Common myeloid progenitor, CD34-positive (primary cell): ENCODE measurements at places on chromosomes 11 and 22.
A peak's percentile ranks its signal among the peaks of the same experiment; 100 is the strongest.

- no peak for DNase-seq
Observed at GRCh38 chr11:28123151-28123581, 15.0 kb downstream of the METTL15 start.

DNA sequence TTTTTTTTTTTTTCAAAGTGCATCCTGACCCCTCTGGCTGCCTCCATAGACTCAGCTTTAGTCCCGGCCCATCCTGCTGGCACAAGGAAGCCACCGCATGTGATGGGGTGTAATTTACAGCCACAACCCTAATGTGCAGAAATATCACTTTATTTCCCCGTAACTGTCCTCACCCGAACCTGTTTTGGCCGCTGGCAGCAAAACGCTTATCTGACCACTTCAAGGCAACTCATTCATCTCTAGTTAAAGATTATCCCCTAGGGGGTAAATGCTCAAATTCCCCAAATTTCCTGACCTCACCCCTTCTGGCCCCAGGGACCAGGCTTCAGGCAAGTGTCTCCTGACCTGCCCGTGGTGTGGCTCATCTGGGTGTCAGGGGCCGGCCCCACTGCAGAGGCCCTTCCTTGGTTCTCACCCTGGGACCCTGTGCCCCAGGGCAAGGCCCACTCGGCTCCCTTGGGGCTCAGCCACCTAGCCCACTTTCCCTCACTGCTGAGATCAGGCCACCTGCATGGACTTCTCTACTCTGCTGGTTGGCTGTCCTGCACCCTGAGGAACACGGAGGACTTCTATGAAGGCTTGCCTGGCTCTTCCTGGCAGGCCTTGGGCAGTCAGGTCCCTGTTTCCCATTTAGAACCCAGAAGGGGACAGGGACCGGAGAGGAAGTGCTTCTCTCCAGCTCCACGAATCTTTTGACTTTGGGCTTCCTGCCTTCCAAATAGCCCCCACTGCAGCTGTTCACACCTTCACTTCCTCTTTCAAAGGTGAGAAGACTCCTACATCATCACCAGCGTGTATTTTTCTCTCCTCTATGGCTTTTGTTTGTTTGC lies 53.3 kb downstream of the WNT11 start:
- DNase-seq = peak; percentile 44

GRCh38 chr11:128660947-128661346 lies 32.9 kb upstream of the FLI1 start:
- no peak for DNase-seq

DNA sequence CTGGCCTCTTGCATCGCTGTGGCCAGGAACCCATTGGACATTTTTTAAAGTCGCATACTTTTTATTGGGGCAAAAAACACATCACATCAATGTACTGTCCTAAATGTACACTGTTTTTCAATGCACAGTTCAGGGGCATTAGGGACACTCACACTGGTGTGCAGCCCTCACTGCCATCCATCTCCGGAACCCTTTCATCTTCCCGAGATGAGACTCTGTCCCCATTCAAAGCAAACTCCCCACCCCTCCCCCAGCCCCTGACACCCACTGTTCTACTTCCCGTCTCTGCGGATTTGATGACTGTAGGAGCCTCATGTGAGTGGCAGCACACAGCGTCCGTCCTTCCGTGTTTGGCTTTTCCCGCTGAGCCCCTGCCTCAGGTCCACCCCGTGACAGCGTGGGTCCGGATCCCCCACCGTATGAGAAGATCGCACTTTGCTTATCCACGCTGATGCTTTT lies 41.8 kb upstream of the TH start:
- DNase-seq = peak; percentile 44

DNA sequence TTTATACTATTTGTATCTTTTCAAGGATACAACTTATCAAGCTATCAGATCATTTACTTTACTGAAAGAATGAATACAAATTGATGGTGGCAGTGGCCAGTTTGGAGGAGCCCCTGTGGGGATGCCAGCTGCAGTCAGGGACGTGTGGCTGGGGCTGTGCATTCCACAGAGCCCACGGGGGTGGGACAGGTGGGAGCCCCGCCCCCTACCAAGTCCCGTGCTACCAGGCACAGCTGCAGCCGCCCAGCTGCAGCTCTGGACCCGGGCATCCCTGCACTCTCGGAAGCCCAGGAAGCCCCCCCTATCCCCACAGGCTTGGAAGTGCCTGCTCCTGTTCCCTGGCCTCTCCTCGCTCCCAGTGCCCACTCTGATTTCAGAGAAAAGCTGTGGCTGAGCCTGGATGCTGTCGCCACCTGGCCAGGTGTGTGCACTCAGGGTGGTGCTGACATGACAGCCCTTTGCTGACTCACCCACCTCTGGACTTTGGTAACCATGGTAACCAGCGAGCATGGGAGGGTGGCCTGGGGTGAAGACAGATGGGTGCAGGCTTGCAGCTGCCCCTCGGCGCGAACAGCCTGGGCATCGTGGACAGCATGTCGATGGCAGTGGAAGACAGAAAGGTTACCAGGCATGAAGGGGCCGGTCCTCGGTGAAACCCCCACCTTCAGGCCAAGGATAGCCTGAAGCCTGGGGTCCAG lies 138.1 kb downstream of the SBF2 start:
- DNase-seq = no peak

DNA sequence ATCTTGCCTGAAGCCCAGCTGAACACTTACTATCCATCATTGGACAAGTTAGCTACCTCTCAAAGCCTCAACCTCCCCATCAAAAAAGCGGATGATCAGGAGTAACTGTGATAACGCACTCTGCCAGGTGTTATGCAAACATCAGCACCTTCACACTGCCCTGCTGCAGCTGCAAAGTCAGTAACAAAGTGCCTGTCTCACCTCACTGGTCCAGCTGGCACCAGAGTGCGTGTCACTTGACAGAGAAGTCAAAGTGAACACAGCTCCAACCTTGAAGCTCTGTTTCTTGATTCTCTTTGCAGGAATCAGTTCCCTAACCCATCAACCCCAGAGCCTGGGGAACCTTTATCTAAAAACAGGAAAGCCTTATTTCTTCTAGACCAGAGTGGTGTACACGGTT lies 413.6 kb downstream of the CTTN start:
- DNase-seq = no peak

- no peak for DNase-seq
Observed at GRCh38 chr11:72237112-72237931, 6.7 kb downstream of the PHOX2A start.

GRCh38 chr11:288478-289397 lies at the start of gene PGGHG:
Gene PGGHG (plus strand): TSS chr11:289126. CDS start chr11:289817, 691 bp downstream.
- no peak for DNase-seq

DNA sequence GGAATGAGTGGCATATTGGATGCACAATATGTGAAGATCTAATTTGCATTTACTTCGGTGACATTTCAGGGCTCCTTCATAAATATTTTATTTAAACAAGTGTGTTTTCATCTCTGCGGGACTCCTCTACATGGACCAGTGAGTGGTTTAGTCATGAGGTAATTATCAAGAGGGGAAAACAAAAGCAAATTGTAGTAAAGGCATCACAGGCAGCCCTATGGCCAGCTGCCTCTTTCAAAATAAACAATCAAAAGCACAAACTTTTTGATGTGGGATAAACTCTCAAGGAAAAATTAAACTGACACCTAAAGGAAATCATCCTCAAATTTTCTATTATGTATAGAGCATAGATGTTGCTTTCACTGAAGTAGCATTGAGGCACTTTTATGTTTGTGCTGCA lies 6.0 kb downstream of the SYT9 start:
- DNase-seq = no peak

- DNase-seq = no peak
Observed at GRCh38 chr22:47687346-47687655, 924.9 kb downstream of the TBC1D22A start.

DNA sequence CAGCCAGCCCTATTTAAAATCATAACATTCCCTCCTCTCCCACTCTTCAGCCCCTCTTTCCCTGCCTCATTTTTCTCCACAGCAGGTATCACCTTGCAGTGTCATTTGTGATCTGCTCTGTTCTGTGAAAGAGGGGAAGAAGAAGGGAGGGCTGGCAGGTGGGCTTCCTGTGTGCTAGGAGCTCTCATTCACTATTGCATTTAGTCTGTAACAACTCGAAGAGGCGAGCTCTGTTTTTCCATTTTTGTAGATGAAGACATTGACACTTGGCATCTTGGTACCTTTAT lies 52.1 kb upstream of the CRYBB3 start:
- DNase-seq = no peak

- DNase-seq = no peak
Observed at GRCh38 chr11:11446564-11446963, 93.5 kb upstream of the CSNK2A3 start.

- DNase-seq = no peak
Observed at GRCh38 chr11:107998761-107999160, 9.9 kb upstream of the CUL5 start.

DNA sequence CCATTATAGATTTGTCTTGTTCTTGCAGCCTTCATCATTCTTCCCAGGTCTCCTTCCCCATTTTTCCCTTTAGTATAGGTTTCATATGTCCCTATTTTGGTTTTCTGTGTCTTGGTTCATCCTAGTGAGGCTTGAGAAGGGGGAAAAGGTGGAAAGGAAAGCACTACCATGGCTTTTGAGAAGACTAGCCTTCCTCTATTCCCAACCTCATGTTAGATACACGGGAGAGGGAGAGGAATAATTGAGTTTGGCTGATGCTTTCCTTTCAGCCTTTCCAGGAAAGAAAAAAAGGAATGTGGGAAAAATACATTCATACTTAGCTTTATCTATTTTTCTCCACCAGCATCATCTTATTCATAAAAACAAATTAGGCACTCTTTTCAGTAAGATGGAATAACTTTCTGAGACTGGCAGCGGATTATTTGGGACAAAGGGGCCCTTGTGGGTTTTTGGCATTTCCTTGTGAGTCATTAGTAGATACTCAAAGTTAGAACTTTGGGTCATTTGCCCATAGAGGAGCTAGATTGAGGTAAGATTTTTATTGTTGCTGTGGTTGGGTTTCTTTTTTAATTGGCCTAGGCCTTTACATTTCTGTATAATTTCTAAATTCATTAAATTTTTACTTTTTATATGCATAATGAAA lies 23.8 kb downstream of the CAPRIN1 start:
- DNase-seq = no peak

- DNase-seq = peak; percentile 71
Observed at GRCh38 chr11:112178936-112179335, 3.6 kb downstream of the BCO2 start.

- no peak for DNase-seq
Observed at GRCh38 chr11:82930734-82931133, 29.2 kb downstream of the DDIAS start.

GRCh38 chr22:17785185-17786184 lies 11.2 kb upstream of the BID start:
- peak; percentile 53 for DNase-seq

GRCh38 chr11:79937676-79938334 lies 497.0 kb upstream of the TENM4 start:
- DNase-seq = no peak

- DNase-seq = no peak
Observed at GRCh38 chr22:21758091-21758864, 22.7 kb upstream of the YPEL1 start.

- no peak for DNase-seq
Observed at GRCh38 chr11:14529951-14530350, 9.8 kb upstream of the PSMA1 start.

DNA sequence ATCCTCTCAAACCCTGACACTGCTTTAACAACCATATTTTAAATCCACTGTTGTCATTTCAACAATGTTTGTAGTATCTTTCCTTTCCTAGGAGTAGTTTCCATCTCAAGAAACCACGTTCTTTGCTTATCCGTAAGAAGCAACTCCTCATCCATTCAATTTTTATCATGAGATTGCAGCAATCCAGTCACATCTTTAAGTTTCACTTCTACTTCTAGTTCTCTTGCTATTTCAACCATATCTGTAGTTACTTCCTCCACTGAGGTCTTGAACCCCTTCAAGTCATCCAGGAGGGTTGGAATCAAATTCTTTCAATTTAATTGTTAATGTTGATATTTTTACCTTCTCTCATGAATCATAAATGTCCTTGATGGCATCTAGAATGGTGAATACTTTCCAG lies 22.4 kb downstream of the CCDC82 start:
- DNase-seq = no peak

GRCh38 chr22:46159777-46160176 lies 9.5 kb downstream of the PPARA start:
- DNase-seq = no peak

- no peak for DNase-seq
Observed at GRCh38 chr11:73495731-73496130, 102.2 kb downstream of the FAM168A start.

- DNase-seq = no peak
Observed at GRCh38 chr11:66886671-66887221, 29.9 kb downstream of the LRFN4 start.

GRCh38 chr11:121471167-121471566 lies 18.4 kb upstream of the SORL1-AS1 start:
- no peak for DNase-seq

- DNase-seq = no peak
Observed at GRCh38 chr11:100629671-100630070, 57.4 kb upstream of the ARHGAP42 start.

- no peak for DNase-seq
Observed at GRCh38 chr11:1966531-1966930, 19.4 kb downstream of the MRPL23 start.

DNA sequence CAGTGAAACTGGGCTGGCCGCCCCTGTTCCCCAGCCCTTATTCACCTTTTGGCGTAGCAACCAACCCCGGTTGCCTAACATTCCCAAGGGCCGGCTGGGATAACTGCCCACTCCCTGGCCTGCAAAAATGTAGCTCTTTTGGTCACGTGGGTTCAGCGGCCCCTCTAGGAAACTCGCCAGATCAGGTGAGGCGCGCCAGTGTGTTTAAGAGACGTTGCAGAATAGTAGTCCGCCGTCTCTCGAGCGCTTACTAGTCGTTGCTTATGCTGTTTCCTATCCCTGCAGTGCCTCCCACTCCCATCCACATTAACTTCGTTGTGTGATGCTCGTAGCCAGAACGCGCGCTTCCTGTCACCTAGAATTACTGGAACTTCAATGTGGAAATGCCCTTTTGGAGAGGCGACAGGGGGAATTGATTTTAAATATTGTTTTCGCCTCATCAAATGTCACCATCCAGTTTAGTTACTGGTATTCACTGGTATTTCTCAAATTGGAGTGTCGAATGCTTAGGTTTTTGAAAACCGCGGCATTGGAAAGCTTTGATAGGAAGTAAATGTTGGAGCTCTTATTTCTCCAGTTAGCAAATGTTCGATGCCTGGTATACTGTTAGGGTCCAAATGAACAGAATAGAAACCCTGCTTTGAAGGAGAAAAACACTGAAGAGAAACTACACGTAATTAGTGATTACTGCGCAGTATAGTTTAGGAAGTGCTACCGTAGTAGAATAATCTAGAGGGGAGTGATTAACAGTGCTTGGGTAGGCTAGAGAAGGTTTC lies 823 bp downstream of the CEP57 start:
- peak; percentile 76 for DNase-seq

DNA sequence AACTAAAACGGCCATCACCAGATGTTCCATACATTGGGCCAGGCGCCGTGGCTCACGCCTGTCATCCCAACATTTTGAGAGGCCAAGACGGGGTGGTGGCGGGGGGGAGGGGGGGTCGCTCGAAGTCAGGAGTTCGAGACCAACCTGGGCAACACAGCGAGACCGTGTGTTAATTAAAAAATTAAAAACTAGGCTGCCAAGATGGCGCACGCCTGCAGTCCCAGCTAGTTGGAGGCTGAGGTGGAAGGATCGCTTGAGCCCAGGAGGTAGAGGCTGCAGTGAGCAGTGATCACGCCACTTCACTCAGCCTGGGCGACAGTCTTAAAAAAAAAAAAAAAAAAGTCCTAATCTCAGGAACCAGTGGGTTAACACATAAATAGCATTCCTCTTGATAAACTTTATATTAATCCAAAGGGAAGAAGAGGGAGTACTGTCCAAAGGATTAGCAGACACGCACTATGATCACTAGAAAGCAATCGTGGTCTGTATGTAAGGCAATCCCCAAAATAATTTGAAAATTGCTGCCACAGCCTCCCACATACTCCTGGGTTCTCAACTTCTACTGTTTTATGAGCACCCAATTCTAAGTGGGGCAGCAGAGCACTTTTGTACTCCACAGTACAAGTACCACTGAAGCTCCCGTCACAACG lies 604 bp downstream of the PUS3 start:
- DNase-seq = no peak
